ENCODE measurements at places on chromosomes 3 and 15.

- DNase-seq: no peak
Observed at GRCh38 chr3:152198665-152199064, 70.1 kb upstream of the MBNL1 start.

DNA sequence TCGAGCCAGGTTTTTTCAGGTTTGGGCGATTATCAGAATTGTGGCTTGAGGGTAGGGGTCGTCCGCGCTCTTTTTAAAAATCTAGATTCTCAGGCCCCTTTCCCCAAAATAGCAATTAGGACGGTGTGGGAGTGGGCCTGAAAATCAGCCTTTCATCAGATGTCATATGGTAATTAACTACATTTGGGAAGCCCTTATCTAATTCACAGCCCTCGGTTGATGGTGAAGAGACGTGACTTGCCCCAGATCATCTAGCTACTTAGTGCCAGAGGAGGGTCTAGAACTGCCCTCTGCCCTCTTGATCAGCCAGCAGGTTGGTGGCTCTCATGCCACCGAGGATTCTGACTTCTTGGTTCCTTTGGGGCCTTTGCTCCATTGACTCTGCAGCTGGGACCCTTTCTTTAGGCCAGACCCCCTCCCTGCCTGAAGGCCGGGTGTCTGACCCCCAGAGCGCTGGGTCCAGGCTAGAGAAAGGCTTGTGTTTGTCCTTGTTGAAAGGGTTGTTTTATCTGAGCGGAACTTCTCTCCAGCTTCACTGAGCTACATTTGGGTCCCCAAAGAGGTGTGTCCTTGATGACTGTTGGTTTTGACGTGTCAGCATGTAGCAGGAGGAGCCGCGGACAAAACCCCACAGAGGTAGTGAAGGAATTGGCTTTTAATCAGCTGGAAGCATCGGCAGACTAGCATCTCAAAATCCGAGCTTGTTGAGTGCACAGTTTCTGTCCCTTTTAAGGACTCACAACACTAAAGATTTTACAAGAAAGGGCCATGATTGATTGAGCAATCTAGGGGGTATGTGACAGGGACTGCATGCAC lies 857 bp downstream of the AEN start:
- DNase-seq: peak; percentile 70

DNA sequence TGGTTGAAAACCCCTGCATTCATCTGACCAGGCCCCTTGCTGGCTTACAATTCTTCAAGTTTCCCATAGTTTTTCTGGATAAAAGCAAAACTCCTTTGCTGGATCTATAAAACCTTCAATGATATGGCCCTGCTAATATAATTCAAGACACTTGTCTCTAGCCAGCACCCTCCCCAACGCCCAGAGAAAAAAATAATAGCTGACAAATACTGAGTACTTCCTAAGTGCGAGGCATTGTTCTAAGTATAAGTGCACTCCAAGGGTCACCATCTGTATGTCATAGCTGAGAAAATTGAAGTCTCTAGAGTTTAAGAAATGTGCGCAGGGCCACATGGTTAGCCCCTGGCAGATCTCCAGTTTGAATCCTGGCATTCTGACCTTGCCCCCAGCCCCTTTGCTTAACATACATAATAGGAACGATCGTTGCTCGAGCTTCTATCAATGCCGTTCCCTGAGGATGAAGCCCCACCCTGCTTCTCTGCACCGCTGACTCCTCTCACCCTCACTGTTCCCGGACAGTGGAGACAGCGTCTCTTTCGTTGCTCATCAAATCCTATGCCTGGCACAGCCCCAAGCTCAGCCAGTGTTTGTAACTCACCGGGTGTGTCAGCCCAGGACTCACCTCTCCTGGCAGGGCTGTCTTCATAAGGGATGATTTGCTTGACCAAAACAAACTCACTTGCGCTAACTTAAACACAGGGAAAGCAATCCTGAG lies 377.1 kb upstream of the PROK2 start:
- DNase-seq: no peak

DNA sequence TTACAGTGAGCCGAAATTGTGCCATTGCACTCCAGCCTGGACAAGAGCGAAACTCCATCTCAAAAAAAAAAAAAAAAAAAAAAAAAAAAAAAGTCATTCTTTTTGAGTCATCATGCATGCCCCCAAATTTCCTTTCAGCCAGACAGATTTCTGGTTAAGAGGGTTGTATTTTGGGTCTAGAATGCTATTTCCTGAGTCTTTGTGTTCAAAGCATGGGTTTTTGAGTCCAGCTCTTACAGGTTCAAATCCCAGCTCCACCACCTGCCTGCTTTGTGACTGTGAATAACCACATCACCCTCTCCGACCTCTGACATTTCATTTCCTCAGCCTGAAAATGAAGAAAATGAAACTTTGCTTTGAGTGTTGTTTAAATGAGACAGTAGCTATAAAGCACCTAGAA lies 9.3 kb upstream of the C15orf61 start:
- DNase-seq: no peak

GRCh38 chr3:18412684-18413083 lies 12.5 kb downstream of the SATB1 start:
- no peak for DNase-seq

- no peak for DNase-seq
Observed at GRCh38 chr15:33022629-33023028, 171.9 kb downstream of the FMN1 start.

- DNase-seq: no peak
Observed at GRCh38 chr15:89775815-89776214, 317 bp upstream of the MESP2 start.

DNA sequence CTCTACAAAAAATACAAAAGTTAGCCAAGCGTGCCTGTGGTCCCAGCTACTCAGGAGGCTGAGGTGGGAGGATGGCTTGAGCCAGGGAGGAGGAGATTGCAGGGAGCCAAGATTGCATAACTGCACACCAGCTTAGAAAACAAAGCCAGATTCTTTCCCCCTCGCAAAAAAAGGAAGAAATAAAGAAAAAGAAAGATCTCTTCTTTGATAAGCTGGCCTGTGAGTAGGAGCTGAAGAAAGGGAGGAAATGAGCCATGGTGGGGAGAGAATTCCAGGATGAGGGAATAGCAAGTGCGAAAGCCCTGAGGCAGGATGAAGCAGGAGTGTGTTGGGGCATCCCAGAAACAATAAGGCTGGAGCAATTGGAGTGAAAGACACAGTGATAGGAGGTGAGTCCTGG lies 24.5 kb upstream of the TOP2B start:
- no peak for DNase-seq

- no peak for DNase-seq
Observed at GRCh38 chr3:21055015-21055414, 696.0 kb downstream of the ZNF385D start.

- no peak for DNase-seq
Observed at GRCh38 chr15:42665827-42666226, 71.1 kb downstream of the CDAN1 start.

DNA sequence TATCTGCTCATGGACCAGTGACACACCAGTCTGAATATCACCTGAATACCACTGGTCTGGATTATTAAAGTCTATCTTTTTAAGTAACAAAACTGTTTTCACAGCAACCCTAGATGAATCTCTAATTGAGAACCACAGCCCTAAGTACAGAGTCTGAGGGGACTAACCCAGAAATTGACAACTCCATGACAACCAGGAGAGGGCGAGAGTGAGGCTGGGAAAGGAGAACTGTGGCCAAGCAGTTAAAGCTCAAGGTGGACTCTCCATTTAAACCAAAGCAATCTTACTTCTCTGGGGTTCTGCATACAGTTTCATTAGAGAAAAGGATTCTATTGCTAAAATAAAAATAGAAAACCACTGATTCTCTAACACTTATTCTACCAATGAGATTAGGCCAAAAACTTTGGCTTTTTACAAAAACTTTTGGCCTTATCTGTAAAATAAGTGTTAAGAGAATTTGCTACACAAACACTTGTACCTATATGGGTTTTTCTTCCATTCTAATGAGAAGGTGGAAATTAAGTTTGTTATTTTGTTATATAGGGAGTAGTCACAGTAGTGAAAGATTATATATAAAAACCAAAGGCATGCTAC lies 11.4 kb downstream of the NEK10 start:
- peak; percentile 32 for DNase-seq

DNA sequence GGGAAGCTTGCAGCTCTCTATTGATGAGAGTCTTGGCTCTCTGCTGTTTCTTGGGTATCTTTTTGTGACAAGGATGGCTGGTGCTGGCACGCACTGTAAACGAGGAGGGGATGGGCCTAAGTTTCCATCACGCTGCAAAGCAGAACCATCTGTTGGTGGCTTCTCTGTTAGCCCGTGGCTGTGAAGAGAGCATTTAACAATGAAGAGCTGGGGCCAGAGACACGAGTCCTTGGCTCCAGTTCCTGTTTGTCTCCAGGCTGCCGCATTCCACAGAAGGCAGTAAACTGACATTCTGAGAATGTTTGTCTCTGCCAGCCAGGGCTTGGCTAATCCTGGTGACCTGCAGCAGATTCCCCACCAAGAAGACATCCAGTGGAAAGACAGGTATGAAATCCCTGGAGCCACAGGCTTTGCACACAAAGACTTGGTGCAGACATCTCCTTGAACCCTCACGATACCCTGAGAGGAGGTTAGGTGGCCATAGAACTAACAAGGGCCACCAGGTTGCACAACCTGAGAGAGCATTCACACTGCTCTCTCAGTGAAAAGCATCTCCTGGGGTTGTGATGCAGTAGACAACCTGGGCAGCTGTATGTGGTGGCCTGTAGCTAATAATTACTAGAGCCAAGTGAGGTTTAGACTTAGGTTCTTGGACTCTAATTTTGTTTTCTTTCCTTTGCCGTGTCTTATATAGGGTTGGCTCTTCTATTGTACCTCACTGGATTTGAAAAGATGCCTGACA lies 130.9 kb downstream of the ASB7 start:
- no peak for DNase-seq

- no peak for DNase-seq
Observed at GRCh38 chr15:85422607-85423006, 42.2 kb downstream of the AKAP13 start.

- DNase-seq: no peak
Observed at GRCh38 chr3:14282706-14283075, 104.1 kb downstream of the LSM3 start.

DNA sequence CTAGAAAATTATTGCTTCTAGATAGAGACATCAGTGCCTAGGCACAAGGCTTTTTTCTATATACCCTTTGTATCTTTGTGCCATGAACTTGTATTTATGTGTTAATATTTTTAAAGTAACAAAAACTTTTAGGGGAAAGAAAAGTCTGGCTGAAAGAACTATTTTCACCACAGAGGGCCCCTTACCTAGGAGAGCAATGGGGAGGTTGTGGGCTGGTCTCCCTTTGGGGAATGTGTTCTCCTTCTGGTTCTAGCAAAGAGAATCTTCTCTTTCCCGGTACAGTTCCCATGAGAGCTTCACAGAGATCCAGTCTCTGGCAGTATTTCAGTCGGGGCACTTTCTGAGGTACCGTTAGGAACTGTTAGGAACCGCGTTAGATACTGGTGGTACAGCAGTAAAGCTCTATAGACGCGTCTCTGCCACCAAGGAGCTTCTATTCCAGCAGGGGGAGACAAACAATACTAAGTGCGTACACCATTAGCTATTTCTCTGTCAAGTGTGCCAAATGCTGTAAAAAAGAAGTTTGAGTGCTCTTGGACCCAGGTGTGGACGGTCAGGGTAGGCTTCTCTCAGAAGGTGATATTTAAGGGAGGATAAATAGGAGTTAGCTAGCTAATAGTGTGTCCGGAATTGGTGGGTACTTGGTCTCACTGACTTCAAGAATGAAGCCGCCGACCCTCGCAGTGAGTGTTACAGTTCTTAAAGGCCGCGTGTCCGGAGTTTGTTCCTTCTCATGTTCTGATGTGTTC lies 4.6 kb upstream of the EPB42 start:
- peak; percentile 87 for DNase-seq

- peak; percentile 40 for DNase-seq
Observed at GRCh38 chr3:53812434-53812833, 33.8 kb downstream of the CHDH start.

DNA sequence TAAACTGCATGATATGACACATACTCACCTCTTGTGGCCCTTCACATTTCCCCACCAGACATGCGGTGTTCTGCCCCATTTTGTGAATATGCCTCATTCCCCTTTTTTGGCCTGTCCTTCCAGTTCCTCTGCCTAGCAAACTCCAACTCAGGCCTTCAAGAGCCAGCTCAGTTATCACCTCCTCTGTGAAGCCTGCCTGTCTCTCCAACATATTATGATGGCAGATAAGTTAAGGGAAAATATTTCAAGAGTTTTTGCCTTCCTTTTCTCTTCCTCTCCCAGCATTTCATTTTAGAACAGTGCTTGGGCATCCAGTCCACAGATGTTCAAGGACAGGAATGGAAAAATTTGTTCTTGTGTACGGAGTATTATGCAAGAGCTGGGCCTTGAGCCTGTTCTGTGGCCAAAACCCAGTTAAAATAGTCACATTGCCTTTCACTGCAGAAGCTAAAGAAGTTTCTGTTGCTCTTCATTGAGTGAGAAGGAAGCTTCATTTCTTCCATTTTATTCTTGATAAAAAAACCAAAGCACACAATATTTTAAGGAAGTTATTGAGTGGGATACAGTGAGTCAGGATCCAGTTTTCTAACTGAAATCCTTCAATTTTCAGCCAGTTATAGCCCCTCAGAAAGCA lies 192.0 kb downstream of the GHSR start:
- no peak for DNase-seq

GRCh38 chr3:38396861-38397260 lies 50.3 kb downstream of the XYLB start:
- no peak for DNase-seq

DNA sequence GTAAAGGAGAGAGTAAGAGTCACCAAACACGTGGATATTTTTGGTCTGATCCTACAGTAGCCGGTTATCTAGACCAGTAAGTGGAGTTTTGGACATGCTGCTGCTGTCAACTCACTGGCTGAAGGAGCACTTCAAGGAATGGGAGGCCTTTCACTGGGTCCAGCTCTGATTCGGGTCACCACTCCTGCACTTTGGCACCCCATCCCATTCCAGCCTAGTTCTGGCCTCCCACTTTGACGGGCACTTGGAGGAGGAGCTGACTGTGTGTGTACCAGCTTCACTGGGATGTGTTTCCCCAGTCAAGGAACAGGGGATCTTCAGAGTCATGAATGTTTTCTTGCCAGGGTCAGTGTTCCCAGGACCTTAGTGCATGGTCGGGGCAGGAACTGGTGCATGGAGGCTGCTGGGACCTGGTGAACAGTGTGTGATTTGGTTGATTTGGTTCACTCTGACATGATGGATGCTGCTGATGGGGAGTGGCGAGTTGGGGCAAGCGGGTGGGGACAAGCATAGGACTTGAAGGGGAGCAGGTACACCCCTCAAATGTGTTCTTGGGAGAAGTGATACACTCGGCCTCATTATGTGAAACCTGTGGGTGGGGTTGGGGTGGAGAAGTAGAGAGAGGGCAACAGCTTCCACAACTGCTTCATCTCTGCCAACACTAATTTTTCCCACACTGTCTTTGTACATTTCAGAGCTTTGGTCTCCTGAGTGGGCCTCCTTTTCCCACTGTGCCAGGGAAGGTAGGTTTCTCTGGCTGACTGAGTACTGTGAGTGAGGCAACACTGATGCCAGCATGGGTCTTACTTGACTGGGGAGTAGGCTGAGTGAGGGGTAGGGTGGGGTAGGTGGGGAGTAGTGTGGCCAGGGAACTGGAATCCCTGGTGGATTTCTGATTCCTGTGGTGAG lies 64.0 kb downstream of the RGMA start:
- DNase-seq: no peak

DNA sequence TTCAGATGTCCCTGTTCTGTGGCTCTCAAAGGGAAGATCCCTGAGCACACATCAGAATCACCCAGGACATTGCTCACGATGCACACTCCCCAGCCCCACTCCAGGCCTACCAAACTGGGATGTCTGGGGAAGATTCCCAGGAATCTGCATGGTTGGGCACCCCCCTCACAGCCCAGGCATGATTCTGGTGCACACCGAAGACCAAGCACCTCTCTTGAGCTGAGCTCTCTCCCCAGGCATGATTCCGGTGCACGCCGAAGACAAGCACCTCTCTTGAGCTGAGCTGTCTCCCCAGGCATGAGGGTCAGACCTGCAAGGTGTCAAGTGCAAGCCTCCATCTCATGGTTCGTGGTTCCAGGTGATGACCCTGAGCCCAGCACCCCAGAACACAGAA lies 112.2 kb upstream of the MEF2A start:
- DNase-seq: no peak

All from GM13977 (cell line).